ENCODE measurements at places on chromosomes 11 and 22.

DNA sequence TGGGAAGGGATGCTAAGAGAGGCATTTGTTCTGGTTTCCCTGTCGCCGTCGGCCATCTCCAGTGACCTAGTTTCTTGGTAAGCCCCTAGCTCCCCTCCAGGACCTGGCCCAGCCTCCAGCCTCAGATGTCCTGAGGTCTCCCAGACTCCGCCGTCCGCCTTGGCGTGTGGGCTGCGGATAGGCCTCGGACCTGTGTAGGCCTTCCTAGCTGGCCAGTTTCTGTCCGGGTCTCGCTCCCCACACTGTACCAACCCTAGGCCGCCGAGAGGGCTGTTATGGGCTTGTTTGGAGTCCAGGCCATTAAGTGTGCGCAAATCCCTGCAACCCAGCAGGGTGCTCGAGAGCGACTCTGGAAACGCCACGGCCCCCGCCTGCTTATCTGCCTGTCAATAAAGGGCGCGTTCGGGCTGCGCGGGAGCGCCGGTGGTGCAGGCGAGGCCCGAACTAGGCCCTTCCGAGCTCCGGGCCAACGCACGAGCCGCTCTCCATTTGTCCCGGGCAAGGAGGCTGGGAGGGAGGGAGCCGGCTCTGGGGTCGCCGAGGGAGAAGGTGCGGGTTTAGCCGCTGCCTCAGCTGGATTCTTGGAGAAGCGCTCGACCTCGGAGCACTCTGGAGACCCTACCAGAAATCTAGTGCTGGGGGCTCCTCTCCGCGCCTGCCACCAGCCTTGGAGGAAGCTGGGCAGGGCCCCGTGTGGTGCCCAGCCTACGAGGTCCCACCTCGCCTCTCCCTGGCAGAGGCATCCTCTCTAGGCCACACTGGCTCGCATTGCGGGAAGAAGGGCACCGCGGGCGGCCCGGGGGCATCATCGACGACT, 8.7 kb upstream of the PAX6 start:
- no peak for DNase-seq

GRCh38 chr22:20852503-20852902, 6.1 kb downstream of the PI4KA start:
- DNase-seq: no peak

GRCh38 chr11:95144313-95145235, 54.9 kb downstream of the ENDOD1 start:
- no peak for DNase-seq

DNA sequence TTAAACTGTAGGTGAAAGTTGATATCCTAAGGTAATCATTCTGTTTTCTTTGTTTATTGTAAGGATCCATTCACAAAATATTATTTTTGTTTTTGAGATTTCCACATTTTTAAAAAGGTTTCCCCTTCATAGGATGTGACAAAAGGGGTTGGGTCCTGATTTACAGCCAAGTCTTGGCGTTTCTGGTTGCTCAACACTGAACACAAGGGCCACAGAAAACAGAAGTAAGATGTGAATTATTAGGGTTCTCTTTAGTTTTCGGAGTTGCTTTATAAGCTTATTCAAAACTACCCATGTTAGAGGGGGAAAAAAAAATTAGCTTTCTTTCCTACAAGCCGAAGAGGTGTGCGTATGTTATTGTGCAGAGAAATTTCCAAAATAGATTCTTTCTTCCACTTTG, 30.0 kb upstream of the FLI1 start:
- DNase-seq: peak; percentile 32

GRCh38 chr11:1444823-1445422, 41.7 kb downstream of the MOB2 start:
- no peak for DNase-seq

DNA sequence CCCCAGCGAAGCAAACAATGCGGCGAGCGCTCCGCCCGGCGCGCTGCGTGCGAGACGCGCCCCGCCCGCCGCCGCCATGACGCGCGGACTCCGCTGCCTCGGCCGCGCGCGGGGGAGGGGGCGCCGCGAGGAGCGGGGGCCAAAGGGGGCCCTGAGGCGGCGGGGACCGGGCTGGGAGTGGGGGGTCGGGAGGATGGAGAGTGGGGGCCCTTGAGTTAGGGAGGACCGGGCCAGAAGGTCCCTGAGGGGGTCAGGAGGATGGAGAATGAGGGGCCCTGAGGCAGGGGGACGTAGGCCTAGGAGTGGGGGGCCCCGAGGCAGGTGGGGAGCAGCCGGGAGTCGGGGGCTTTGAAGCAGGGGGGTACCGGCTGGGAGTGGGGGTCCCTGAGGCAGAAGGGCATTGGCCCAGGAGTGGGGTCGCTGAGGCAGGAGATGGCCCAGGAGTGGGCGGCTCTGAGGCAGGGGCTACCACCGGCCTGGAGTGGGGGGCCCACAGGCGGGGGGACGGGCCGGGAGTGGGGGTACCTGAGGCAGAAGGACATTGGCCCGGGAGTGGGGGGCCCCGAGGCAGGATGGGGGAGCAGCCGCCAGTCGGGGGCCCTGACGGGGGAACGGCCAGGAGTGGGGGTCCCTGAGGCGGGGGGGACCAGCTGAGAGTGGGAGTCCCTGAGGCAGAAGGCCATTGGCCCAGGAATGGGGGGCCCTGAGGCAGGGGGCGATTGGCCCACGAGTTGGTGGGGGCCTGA, at the start of gene BRD1:
TSS of gene BRD1 (minus strand) at position 21 of the 746 bp plus-strand sequence. CDS start 3,556 bp downstream, outside the sequence.
- peak; percentile 81 for DNase-seq

DNA sequence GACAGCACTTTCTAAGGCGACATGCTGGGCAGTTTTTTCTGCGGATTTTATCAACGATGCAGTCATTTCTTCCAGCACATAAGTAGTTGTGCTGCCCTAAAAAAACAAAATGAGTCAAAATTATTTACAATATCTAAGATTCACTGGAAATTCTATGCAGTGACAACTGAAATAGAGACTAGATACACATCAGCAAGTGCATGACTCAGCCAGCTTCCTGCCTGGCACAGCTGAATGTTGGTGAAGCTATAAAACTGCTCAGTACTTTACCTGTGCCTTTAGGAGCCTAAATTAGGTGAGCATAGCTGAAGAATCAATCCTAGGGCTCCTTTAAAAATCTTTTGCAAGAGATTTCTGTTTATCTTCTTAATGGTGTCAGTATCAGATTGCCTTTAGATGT, 37.8 kb downstream of the PGR start:
- DNase-seq: no peak

DNA sequence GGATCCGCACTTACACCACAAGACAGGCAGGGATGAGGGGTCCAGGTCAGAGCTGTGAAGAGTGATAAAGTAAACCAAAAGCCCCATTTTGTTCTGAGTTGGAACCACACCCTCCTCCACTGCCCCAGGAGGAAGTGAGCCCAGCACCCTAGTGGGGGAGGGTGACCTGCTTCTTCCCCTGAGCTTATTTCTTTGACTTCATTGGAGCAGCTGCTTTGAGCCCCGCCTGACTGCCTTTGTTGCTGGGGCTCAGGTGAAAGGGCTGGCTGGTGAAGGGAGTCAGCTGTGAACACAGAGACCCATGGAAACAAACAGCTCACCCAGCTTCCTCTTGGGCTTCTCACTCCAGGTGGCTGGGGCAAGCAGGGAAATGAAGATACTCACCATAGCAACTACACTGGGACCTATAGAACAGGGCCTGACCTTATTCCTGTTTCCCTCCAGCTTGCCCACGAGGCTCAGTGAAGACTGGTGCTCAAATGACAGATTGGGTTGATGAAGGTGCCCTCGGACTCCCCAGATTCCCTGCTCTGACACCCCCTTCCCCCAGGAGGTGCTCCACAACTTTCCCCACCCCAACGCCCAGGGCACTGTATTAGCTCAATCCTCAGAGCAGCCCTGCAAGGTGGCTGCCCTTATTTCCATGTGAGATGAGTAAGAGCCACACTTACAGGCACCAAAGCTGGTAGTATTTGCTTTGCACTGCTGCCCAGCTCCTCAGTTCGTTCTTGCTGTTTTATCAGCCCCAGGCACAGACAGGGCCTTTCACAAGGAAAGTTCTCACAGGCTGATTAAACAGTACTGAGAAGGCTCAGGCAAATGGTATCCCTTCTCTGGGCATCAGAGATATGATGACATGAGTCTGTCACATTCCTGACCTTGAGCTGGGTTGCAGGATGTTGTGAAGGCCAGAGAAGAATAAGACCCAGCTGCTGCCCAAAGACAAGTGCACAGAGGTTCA, 2.4 kb downstream of the UCP2 start:
- peak; percentile 63 for DNase-seq

GRCh38 chr22:25668437-25668836, 73.6 kb upstream of the MYO18B start:
- DNase-seq: peak; percentile 43

DNA sequence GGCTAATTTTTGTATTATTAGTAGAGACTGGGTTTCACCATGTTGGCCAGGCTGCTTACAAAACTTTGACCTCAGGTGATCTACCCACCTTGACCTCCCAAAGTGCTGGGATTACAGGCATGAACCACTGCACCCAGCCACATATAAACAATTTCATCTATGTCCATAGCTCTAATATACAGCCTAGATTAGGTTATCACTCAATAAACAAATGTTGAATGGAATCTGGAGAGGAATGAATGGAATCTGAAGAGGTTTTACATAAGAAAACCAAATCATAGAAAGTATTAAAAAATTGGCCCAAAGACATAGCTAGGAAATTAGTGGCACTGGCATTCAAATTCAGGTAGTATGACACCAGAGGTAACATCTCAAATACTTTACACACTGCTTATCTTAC, 1401.4 kb upstream of the TENM4 start:
- no peak for DNase-seq

- no peak for DNase-seq
Observed at GRCh38 chr22:39024519-39025308, 3.8 kb downstream of the APOBEC3D start.

GRCh38 chr11:128658502-128658901, 35.4 kb upstream of the FLI1 start:
- no peak for DNase-seq

GRCh38 chr11:126969865-126970479, 30.6 kb downstream of the KIRREL3 start:
- DNase-seq: no peak

- no peak for DNase-seq
Observed at GRCh38 chr11:16610213-16610737, 128.2 kb upstream of the C11orf58 start.

GRCh38 chr22:32808038-32808445, 6.5 kb downstream of the TIMP3 start:
- DNase-seq: no peak

DNA sequence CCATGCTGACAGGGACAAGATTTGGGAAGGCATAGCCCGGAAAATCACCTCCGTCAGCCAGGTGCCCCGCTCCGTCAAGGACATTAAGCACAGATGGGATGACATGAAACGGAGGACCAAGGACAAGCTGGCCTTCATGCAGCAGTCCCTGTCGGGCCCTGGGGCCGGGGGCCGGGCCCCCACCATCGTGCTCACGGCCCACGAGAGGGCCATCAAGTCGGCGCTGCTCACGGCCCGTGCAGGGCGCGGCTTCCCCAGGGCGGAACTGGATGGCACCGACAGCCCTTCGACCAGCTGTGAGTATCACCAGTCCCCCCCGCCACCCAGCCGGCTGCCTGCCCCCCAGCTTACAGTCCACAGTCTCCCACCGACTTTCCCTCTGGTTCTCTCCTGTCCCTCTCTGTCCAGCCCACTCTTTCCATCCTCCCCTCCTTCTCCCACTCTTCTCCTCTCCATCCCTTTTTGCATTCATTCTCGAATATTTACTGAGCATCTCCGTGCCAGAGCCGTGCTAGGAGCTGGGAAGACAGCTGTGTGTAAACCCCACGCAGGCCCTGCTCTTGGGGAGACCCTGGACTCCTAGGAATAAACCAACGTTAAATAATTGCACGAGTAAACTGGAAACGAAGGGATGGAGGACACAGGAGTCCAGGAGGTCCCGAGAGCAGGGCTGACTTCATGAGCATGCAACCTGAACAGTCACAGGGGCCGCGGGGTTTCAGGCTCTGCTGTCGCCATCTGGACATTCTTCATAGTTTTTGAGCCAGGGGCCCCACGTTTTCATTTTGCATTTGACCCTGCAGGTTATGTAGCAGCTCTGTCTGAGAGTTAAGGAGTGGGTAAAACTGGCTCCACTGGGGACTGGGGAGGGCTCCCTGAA, 62.8 kb downstream of the PRDM11 start:
- no peak for DNase-seq

DNA sequence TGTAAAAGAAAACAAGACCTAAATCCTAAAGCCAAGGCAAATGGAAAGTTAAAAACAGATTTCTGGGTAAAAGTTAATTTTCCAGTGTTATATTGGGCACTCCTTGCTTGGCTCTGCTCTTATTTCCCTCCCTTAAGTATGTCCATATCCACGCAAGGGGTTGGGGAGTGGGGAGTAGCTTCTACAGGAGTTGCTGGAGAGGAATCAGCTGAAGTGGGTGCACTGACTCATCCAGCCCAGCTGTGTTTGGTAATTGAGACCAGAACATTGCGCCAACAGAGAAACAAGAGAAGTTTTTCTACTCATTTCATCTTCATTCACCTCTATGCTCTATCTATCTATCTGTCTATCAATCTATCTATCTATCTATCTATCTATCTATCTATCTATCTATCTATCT, 298.4 kb upstream of the PDGFD start:
- no peak for DNase-seq

DNA sequence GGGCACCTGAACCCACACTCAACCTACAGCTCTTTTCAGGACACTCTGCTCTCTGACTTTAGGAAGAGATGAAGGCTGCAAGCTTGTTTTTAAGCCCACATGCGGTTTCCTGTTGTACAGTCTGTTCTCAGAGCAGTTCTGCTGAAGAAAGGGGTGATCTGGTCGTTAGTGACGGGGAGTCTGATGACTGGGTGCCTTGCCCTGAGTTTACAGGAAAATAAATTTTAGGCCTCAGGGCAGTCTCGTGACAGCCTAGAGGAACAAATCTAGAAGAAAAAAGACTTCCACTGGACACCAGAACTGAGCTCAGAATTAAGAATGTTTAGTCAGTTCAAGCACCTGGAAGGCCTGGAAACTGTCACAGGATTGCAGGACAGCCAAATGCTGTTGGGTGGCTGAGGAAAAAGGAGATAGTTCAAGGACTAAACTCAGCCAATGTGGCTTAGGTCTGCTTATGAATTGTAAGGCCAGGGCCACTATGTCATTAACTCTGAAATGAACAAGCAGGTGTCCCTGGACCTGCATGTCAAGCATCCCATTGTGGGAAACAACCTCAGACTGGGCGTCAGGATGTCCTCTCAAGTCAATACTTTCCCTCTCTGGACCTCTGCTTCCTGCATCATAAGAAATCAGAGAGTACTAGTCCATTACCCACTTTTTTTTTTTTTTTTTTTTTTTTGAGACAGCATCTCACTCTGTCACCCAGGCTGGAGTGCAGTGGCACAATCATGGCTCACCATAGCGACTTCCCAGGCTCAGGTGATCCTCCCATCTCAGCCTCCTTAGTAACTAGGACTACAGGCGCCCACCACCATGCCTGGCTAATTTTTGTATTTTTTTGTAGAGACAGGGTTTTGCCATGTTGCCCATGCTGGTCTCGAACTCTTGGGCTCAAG, 5.7 kb downstream of the PIK3IP1 start:
- no peak for DNase-seq

DNA sequence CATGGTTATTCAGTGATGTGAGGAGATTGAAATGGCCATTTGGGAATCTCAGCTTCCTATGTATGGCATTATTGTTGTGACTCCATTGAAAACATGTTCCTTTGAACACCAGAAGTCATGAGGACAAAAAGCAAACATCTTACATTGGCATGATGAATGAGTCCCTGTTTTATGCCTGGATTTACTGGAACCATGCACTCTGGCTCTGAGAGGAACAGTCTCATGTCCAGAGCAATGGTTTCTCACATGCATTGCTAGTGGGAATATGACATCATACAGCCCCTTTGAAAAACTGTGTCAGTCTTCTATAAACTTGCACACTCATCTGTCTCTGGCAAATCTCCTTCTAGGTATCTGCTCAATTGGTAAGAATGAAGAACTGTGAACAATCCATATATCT, 3.4 kb upstream of the KDM4F start:
- no peak for DNase-seq

- no peak for DNase-seq
Observed at GRCh38 chr11:35631891-35632290, 13.6 kb downstream of the FJX1 start.
